Retinal pigment epithelial cell (primary cell): ENCODE measurements at places on chromosomes 7 and 10.

DNA sequence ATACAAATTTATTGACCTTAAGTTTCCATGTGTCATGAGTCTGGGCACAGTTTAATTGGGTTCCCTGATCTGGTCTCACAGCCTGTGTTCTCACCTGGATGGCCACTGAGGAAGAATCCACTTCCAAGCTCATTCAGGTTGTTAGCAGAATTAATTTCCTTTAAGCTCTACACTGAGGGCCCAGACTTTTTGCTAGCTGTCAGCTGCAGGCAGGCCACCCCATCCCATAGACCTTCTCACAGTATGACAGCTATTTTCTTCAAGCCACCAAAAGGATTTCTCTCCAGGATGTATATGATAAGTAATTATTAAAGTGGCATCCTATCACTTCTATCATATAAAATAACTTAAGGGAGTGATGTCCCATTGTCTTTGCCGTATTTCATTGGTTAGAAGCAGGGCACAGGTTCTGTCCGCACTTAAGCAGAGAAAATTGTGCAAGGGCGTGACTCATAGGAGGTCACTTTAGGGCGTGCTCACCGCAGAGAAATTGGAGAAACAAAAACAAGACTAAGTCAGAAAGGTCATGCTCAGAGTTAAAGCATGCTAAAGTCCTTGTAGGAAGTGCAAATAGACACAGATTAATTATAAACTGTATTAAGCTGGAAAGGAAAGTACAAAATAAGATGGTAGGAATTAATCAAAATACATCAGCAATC, 109.9 kb downstream of the AHR start:
- peak; percentile 77 for DNase-seq

GRCh38 chr7:65397730-65398142, 24.1 kb downstream of the ZNF92 start:
- peak; percentile 32 for DNase-seq

- no peak for DNase-seq
Measured at GRCh38 chr10:72348282-72348681, 6.4 kb downstream of the DNAJB12 start.

- DNase-seq: no peak
Measured at GRCh38 chr7:117401293-117402002, 25.8 kb downstream of the ASZ1 start.

DNA sequence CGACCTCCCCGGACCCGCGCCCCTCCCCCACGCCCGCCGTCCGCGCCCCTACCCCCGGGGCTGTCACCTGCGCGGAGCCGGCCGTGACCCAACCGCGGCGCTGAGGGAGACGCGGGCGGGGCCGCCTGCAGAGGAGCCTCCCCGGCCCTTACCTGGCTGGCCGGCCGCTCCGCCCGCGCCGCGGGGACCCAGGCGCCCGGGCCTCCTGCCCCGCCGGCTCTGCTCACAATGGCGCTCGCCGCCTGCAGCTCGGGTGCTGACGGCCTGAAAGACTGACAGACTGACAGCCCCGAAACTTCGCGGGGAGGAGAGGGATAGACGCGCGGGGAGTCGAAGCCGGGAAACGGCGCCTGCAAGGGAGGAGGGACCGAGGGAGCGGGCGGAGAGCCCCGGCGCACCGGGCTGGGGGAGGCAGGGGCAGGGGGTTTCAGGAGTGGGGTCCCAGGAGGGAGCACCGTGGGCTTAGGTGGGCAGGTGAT, 393 bp downstream of the ZNF467 start:
- no peak for DNase-seq

GRCh38 chr7:116687801-116688201, 15.8 kb downstream of the MET start:
- peak; percentile 54 for DNase-seq

GRCh38 chr7:81624650-81625631, 144.9 kb downstream of the HGF start:
- DNase-seq: no peak

DNA sequence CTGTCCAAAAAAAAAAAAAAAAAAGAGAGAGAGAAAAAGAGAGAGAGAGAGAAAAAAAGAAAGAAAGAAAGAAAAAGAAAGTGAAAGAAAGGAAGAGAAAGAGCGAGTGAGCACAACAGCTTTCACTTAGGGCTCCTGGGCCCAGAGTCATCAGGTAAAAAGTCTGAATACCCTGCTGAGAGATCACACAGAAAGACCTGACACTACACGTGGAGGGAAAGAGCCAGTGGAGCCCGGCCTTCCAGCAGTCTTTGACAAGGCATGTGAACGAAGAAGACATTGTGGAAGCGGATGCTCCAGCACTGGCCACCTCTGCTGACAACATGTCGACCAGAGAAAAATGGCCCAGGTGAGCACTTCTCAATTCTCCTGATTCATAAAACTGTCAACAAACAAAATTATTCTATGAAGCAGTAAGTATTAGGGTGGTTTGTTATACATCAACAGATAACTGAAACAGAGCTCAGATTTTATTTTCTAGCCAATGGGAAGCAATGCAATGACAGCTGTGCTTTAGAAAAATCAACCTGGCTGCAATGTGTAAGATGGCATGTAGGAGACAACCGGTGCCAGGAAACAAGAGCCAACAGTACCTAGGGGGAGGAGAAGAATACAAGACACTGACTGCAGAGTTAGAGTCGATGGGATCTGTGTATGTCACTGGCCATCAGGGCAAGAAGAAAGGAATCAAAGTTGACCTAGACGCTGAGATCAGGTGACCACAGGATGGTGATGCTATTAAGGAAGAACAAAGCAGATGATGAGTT, 4.4 kb downstream of the RNF216 start:
- no peak for DNase-seq

GRCh38 chr10:22821501-22821900, 106.4 kb upstream of the ARMC3 start:
- DNase-seq: peak; percentile 84

- no peak for DNase-seq
Measured at GRCh38 chr7:133676805-133677370, 424.0 kb downstream of the EXOC4 start.

DNA sequence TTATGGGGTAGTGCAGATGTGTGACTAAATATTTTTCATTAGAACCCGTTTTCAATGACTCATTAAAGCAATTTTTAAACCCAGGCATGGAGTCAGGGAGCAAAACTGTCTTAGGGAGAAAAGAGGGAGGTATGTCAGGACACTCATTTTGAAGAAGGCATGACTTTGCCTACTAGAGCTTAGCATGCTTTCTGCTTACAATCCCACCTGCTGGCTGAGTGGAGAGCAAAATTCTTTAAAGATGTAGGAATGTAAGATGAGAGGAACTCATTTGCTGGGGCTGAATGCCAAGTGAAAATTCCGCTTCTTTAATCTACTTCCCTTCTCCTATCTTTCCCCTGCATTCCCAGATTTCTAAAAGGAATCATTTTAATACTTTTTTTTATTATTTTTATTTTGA, 232.6 kb downstream of the GALNT17 start:
- no peak for DNase-seq

DNA sequence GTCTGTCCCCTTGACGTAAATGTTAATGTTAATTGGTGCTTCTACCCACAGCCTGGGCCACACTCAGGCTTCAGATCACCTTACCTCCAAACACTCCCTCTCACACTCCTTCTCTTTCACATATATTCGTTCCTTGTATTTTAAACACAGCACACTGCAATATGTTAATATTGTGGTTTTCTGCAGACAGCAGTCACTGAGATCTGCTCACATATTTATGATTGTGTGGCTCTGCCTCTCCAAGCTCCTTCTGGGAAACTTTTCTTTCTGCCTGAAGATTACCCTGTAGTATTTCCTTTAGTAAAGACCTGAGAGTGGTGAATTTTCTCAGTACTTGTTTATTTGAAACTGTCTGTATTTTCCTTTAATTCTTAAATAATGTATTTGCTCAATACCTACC, 104.7 kb downstream of the VWC2 start:
- no peak for DNase-seq

DNA sequence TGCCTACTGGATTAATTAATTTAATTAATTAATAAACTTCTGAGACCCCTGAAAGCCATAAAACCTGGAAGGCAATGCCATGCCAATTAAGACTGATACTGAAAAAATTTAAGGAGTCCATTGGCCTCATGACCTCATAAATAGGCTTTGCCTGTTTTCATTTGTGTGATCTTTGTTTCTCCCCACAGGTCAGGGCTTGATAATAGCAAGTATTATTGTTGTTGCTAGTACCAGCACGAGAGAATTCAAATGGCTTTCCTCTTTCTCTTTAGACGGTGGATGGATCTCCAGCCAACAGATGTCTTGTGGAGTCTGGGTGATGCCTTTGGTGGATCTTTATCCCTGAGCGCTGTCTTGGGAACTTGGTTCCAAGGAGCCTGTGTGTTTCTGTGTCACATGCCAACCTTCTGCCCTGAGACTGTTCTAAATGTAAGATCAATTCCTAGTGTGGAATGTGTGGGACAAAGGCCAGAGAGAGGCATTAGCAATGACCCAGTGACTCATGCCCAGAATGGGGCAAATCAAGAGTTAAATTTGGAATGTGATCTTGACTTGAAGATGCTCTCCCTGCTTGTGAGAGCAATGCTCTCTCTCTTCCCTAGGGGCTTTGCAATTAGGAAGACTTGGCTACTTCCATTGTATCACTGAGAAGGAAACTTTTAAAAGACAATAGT, 17.7 kb downstream of the ACSM6 start:
- DNase-seq: no peak

GRCh38 chr7:157955348-157955999, 618.7 kb downstream of the DNAJB6 start:
- DNase-seq: no peak

- DNase-seq: no peak
Measured at GRCh38 chr7:50766106-50766848, 16.4 kb downstream of the GRB10 start.
